MV-4-11 (cell line): ENCODE measurements at places on chromosomes 12 and 14.

DNA sequence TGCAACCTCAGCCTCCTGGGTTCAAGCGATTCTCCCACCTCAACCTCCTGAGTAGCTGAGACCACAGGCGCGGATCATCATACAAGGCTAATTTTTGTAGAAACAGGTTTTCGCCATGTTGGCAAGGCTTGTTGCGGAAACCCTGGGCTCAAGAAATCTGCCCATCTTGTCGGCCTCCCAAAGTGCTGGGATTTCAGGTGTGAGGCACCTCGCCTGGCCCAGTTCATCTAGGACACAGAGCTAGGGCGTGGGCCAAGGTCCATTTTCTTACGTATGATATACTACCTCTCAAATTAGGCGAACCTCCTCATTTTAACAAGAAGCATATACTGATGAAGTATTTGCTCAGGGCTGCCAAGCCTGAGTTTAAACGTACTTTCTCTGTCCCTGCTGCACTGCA, 2.1 kb downstream of the RPS29 start:
- no peak for DNase-seq

- no peak for DNase-seq
Measured at GRCh38 chr14:21078287-21078686, 8.2 kb downstream of the ARHGEF40 start.

- no peak for DNase-seq
Measured at GRCh38 chr12:67501362-67501761, 147.2 kb upstream of the DYRK2 start.

DNA sequence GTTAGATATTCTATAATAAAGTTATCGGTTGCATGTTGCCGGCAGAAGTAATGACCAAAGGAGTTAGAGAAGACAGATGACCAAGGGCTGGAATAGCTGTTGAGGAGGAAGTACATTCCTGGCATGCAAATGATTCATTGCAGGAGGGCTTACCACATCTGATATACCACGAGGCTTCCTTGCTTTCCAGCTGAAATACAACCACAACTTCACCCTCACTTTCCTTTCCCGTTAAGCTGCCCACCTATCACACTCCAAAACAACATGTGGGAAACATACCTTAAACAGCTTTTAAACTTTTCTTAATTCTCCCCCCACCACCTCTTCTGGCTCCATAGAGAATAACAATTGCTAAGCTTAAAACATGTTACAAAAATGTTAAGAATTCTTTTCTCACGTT, 594.1 kb downstream of the NRXN3 start:
- DNase-seq, result peak; percentile 29

- no peak for DNase-seq
Measured at GRCh38 chr12:106096376-106096775, 42.4 kb downstream of the NUAK1 start.

GRCh38 chr12:20696181-20696905, 1.2 kb downstream of the SLCO1C1 start:
- no peak for DNase-seq

GRCh38 chr14:55297611-55298499, 26.6 kb downstream of the FBXO34 start:
- peak; percentile 33 for DNase-seq

- DNase-seq, result no peak
Measured at GRCh38 chr14:74400031-74400685, 25.9 kb downstream of the SYNDIG1L start.

DNA sequence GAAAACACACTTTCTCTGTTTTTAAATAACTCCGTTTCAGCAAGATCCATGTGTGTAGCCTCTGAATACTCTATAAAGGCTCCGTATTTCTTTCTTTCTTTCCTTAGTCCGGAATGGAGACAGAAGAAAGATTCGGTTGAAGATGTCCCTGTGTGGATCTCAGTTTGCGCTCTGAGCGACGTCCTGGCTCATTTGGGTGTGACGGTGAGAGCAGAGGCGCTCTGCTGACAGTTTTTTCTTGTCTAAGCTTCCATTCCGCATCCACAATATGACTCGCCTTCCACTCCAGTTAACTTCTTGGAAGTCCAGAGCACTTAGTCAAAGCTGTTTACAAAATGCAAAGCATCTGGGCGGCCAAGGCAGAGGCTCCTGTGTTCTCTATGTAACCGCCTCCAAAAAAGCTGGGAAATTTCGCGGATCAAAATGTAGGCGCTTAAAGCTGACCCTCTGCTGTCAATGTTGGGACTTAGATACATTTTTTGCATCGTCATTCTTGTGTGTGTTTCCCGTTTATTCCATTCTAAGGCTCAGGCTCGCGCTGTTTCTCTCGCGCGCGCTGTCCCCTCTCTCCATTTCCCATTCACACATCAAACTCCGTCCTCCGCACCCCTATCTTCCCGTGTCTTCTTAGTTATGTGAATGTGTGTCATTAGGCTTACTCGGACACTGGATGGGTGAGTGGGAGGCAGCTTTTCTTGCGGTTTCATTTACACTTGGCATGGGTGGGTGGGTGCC, 880 bp upstream of the FLRT2 start:
- DNase-seq, result no peak

DNA sequence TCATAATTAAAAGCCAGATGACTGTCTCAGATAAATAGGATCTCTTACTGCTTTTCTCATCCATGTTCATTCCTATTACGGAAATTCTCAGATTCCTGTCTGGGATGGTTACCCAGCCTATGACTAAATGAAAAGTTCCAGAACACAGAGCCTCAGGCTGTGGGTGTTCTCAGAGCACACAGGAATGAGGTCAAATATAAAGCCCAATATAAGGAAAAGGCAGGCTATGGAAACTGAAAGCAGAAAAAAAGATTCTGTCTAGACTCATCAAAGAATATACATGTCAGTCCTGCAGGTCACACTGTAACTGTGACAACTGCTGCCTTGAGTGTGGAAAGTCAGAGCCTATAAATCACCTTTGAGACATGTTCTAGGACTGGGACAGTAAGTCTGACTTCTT, 64.3 kb downstream of the DCAF5 start:
- peak; percentile 52 for DNase-seq

DNA sequence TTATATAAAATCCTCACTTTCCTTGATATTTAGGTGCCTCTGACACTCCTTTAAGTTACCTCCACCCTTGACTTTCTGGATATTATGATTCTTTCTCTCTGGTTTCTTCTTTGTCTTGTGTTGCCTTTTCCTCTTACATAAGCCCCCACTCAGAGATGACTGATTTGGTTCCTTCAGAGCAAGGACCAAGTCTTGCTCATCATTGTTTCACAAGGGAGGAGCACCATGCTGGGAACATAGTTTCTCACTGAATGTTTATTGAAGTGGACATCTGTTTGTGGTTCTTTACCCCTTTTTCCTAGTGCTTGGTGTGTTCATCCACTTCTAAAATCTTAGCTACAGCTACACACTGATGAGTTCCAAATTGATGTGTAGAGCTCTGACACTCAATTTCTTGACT, 161.3 kb upstream of the PTPRQ start:
- DNase-seq, result no peak

DNA sequence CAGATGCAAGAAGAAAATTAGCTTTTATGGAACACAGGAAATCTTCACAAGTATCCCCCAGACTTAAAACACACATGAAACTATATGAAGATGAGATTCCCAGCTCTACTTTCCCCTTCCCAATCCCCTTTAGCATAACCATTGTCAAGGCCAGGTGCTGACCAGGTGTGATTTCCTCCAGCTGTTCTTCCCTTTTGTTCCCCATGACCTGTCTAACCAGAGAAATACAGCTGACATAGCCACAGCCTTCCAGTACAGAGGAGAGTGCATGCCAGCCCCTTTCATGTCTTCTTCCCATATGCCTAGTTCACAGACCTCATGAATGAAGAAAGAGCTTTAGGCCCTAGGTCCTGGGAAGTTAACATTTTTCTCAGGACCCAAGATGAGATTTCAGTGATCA, 43.5 kb upstream of the FKBP4 start:
- no peak for DNase-seq

DNA sequence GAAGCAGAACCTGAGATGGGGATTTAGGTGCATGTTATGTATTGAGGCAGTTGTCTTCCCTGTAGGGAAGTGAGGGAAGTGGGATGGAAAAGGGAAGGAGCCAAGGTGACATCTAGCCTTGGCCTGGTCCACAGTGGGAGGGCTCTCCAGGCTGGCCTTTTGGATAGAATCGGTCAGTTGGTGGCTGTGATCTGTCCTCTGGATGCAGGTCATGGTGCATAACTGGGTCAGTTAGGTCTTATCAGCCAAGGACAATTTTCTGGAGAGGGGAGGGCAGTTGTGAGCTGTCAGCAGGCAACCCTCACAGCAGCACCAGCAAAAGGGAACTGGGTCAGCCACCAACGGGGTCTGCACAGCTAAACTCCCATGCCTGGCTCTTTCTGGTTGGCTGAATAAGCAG, 9.6 kb downstream of the SERPINA12 start:
- DNase-seq, result no peak

DNA sequence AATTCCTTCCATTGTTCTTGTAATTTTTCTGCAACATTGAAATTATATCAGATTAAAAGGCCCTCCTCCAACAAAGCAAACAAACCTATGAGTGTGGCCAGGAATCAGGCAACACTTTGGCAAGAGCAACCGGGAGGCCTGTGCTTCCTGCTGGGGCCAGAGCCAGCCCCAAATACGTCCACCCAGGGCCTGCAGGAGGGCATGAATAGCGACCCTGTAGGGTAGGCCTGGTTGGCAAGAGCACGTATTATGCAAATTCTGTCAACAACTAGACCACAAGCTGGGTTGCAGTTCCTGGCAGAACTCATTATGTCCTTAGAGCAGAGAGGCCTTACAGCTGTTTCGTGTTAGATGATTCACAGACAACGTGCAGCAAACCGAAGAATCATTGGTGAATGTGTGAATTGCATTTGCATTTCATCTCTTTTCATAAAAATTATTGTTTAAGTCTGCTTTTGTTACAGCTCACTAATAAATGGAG, 26.9 kb upstream of the LGALS3 start:
- DNase-seq, result peak; percentile 89

DNA sequence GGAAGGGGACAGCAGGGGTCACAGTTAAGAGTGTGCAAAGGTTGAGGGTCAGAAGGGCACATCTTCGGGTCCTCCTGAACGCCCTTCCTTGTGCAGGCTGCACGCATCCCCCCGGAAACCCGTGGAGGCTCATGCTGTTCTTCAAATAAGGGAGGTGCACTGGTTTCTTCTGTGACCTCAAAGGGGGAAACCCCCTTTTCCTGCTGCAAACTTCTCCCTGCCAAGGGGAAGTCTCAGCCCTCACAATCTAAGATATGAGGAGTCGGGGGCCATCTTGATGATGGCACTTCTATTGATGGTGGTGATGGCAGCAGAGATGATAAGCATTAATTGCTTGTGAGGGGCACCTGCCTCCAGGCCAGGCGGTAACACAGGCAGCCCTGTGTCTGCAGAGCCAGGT, 40.0 kb downstream of the ISCA2 start:
- no peak for DNase-seq

- peak; percentile 97 for DNase-seq
Measured at GRCh38 chr14:89504602-89505313, 87.7 kb upstream of the FOXN3 start.

DNA sequence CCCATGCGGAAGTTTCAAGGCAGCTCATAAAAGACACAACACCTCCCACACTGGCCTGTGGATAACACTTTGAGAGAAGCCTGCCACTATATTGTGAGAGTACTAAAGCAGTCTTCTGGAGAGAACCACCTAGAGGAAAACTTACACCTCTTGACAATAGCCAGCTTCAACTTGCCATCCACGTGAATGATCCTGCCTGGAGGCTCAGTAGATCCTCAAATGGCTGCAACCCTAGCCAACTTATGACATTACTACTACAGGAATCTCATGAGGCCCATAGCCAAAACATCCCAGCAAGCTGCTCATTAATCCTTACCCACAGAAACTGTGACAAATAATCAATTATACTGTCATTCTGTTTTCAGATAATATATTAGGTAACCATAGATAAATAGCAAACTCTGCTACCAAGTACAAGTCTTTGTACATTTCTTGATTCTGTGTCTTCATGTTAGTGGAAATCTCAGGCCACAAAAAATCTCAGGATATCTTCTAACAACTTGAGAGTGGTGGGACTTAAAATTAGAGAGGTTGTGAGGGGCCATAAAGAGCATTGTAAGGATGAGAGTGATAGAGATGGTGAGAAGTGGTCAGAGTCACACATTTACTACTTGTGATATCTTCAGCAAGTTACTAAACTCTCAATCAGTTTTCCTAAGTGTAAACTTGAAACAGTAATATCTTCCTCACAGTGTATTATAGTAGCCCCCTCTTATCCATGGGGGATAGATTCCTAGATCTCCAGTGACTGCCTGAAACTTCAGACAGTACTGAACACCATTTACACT, 368.0 kb downstream of the C12orf50 start:
- DNase-seq, result no peak

DNA sequence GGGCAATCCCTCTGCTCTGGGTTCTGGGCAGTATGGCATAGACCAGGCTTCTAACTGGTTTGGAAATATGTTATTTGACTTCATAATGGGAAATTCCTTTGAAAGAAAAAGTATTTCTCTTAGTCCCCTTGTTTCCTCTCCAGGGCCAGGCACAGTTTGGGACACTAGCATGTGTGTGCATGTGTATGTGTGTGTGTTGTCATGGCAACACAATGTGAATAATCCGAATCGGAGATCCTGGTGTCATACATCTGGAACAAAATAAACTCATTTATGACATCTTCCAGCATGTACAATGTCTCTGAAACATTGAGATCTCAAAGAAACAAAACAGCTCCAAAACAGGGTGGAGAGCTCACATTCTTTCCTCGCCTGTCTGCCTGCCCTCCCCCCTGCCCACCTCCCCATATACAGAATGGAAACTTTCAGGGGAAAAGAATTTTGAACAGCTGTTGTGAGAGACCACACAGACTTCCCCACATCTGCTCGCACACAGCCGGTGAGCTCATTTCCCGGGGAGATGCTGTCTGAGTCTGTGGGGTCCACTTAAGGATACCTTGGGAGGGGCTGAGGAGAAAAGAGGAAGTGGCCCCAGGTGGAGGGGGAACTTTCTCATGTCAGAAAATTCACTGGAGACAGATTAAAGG, 55.5 kb upstream of the PARP11 start:
- DNase-seq, result peak; percentile 3

GRCh38 chr12:4356041-4356327, 23.5 kb downstream of the FGF23 start:
- peak; percentile 6 for DNase-seq

DNA sequence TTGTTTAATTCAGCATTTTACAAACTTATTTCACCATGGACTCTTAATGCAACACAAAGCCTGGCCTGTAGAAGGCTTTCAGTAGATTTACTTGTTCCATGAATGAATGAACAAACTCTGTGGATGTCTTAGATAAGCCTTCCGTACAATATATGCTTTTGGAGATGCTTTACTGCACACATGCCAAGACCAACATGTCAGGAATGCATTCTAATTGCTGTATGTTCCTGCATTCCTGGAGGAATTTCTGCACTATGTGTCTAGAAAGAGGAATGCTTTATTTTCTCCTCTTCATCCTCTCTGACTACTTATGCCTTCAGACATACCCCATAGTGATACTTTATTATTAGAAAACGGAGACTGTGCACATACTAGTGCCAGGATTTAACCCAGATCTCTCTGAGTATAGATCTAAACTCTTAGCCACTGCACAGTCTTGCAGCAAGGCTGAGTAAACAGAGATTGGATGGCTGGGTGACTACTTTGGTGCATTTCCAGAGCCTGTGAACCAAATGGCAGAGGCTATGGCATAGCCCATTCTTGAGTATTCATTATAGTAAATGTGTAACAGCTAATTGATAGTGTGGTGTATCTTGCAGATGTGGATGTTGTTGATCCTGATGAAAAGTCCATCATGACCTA, 108.2 kb downstream of the SYNE2 start:
- DNase-seq, result no peak

GRCh38 chr12:13176256-13176655, 20.3 kb upstream of the EMP1 start:
- DNase-seq, result no peak

- DNase-seq, result no peak
Measured at GRCh38 chr12:111068290-111068689, 147.9 kb upstream of the MYL2 start.
